ENCODE measurements at places on chromosomes 5 and 9.

DNA sequence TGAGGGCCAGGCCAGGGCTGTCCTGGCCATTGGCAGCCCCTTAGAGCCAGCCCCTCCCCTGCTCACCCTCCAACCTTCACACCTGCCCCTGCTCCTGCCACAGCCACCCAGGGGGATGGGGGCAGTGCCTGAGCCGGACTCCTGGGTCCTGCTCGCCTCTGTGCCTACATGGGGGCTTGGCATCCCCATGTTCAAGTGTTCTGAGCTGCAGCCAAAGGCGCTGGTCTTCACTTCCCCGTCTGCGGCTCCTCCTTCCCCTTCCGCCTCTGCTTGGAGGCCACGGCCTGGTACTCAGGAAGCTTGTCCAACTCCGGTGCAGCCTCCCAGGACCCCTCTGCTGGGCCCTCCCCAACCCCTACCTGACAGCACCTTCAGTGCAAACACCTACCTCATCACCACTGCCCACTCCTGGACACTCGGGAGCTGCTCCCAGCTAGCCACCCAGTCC lies 2.3 kb upstream of the DNLZ start:
- DNase-seq = no peak

GRCh38 chr5:79070350-79070667 lies 742 bp downstream of the BHMT2 start:
- DNase-seq = no peak

DNA sequence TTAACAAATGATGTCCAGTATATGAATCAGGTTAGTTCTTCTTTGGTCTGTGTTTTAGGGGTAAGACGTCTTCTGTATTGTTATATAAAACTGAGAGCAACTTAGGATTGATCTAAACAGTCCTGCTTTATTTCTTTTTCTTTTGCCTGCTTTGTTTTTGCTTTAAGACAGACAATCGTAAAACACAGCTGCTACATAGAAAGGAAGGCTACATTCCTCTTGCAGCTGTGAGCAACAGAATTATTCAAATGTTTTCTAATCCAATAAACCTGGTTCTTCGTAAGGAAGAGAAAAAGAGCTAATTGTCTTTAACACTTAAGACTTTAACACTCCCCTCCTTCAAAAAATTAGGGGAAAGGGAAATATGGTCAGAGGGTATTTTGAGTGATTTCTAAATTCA lies 14.6 kb downstream of the FGF1 start:
- no peak for DNase-seq

- DNase-seq = no peak
These were observed 1.6 kb downstream of the GTF3C4 start for GRCh38 chr9:132671620-132672412.

DNA sequence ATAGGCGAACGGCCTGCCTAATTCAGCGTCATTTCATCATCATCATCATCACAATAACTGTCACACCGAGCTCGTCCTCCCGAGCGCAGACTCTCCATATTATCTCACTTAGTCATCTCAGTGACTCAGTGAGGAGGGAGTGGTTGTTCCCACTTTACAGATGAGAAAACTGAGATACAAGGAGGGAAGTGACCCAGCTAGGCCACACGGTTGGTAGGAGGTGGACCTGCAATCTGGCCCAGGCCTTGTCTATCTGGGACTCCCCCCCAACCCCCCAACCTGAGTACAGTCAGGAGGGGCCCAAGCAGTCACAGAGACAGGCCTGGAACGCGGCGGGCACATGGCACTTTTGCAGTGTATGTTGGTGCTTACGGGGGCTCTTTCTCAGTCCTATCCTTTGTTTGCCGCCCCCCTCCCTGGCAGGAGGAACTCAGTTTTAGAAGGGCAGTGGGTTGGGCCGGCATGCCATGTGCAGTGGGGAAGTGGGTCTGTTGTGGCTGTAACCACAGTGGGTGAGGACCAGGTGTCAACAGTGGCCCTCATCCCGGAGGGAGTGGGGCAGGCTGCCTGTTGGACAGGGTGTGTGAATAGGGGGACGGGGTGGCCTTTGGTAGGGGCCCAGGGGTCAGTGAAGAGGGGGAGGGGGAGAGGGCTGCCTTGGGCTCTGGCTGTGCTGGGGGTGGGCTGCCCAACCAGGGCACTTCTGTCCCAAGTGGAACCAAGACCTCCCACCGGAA lies 1.7 kb upstream of the RXRA start:
- DNase-seq = peak; percentile 53

DNA sequence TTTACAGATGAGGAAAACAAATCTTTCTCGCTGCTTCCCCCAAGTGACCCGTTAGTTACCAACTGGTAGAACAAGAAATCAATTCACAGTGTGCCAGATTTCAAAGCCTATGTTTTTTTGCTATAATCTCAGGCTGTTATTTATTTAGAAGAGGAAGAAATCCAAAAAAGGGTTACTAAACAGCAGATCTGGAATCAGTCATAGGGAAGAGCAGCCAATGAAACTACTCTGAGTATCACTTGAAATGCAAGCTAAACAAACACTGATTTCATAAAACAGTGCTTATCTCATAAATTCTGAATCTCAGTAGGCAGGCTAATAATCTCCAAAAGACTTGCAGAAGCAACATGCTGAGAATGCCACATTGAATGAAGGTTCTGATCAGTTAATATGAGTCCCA lies 829.5 kb upstream of the ACO1 start:
- no peak for DNase-seq

- no peak for DNase-seq
These were observed 104.0 kb downstream of the GDNF start for GRCh38 chr5:37735649-37736347.

GRCh38 chr5:57698802-57699201 lies 216.2 kb upstream of the ACTBL2 start:
- peak; percentile 77 for DNase-seq

- peak; percentile 68 for DNase-seq
These were observed 148.4 kb downstream of the MAPKAP1 start for GRCh38 chr9:125558453-125559092.

- DNase-seq = no peak
These were observed 536.5 kb upstream of the ACO1 start for GRCh38 chr9:31847963-31848362.

GRCh38 chr9:78857373-78858225 lies 560.7 kb downstream of the PSAT1 start:
- no peak for DNase-seq

DNA sequence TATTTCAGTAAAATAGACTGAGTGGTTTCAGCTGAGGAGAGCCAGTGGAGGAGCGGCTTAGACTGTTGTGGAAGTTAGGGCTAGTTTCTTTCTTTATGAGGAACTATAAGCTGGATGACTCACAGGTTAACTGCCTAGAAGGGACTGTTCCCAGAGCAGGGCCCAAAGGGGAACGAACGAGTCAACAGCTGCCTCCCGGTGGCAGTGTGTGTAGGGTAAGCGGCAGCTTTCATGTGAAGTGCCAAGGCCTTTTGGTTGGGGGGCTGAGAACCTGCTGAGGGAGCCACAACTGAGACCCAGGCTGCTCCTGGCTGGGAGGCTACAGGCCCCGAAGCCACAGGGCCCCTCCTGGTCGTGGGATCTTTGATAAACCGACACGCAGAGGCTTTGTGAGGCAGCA lies 7.0 kb downstream of the SQSTM1 start:
- DNase-seq = no peak

GRCh38 chr5:139584137-139584536 lies 23.0 kb downstream of the UBE2D2 start:
- DNase-seq = no peak

- DNase-seq = no peak
These were observed 15.9 kb upstream of the CDKN2AIPNL start for GRCh38 chr5:134427540-134428041.

DNA sequence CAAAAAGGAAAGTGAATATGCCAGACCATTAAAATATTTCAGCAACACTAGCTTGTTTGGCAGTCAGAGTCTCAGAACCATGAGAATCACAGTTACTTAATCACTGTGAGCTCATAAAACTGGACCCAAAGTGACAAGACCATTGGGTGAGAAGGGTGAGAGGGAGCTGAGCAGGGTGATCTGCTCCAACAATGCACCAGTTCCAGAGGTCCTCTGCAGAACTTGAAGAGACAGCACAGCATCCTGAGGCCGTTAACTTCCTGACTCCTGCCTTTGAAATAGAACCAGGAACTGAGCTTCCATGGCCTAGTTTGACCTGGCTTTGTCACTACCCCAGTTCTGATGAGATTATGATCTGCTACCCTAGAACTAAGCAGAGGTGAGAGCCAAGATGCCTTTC lies 57.4 kb downstream of the NFIB start:
- no peak for DNase-seq

DNA sequence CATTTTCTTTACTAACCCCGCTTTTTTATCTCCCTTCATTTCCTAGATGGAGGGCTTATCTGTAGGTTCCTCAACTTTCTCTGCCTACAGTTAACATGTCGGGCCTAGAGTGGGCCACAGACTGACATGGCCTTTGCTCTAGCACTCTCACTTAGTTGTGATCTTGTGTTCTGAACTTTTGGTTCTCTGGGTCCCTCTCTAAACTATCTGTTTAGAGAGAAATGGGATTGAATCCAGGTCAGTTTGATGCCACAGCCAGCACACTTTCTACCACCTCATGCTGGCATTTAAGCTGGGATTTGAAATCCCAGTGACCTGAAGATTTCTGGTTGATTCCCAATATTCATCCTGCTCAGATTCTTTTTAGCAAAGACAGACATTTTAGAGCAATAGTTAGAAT lies 388.5 kb upstream of the PAPPA start:
- DNase-seq = no peak

DNA sequence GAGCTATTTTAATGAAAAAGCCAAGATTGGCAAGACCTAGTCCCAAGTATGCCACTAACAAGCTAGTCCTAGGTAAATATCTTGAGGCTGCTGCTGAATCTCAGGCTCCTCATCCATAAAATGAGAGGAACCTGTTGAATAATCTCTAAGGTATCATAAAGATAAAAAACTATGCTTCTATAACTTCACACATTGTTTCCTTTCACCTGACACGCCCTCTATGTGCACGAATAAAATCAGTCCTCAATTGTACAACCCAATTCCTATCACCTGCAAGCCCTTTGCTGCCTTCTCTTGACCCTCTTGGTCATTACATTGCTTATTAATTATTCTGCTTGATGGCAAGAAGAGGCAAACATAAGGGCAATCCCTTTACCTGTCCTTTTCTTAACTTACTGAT lies 69.9 kb downstream of the TRPM6 start:
- no peak for DNase-seq

DNA sequence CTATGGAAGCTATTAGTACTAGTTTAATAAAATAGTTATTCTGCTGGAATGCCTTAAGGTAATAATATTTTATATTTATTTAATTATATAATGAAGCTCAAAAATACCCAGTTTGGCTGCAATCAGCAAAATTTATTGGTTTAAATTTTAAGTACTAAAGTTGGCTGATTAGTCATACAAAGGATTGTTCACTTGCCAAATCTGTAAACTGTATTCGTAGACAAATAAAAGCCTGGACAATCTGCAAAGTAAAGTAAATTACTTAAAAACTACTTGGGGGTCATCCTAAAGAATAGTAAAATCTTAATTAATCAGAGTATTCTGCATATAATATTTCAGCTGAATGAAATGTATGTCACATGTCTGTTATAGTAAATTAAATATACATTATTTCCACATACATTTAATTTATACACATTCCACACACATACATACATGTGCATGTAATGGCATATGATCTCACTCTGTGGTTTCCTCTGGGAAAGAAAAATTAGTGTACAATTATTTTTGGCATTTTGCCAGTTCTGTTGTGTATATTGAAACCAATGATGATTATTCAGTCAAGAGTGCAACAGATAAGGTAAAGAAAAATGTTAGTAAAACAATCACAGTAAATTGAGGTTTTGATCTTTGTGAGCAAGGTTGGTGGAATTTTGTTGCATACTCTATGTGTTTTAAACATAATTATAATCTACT lies 455.9 kb downstream of the CDH9 start:
- no peak for DNase-seq

DNA sequence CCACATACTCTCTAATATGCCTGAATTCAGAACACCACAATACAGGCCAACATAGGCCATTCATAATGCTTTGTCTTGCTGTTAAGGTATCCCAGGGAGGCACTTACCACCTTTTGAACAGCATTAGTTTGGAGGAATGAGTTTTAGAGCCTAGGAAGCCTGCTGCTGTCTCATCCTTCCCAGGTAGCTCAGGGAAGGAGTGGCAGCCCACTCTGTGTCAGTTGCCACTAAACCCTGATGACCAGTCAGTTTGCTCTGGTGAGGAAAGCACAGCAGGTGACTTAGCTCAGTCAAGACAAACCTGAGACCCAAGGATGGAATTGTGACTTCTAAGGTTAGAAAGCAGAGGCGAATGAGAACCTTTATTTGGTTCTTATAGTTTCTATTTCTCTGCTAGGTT lies 337.4 kb upstream of the ATP10B start:
- no peak for DNase-seq

GRCh38 chr5:17127743-17128231 lies 89.6 kb upstream of the BASP1 start:
- DNase-seq = peak; percentile 82

Measured in urothelium cell line (cell line).